ENCODE measurements at places on chromosomes 13 and 19. TPM values are rescaled to one million over a fixed set of nuclear protein-coding genes. Genes with fewer than 3 reads are reported as not detected.

DNA sequence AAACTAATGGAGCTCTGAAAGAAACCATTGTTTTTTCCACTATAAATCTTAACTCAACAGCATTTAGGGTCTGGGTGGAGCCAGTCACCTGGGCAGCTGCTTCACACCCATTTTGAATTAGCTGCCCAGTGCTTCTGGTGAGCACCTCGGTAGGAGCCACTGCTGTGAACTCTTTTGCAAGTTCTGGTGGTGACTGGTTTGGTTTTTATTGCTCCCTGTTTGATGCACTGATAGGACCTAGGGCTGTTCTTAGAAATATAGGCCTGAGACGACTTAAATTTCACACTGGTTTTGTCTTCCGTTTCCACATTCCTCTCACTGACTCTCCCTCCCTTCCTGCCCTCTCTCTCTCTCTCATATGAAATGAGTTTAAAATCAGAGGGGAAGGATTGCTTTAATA lies 103.9 kb downstream of the GGACT start:
- DNase-seq: no peak

Gene LYPD5
- polyA plus RNA-seq: not detected

- no peak for DNase-seq
Measured at GRCh38 chr19:10270180-10270615, 722 bp upstream of the ICAM1 start.

Gene SBNO2
- polyA plus RNA-seq: 10.8 TPM

DNA sequence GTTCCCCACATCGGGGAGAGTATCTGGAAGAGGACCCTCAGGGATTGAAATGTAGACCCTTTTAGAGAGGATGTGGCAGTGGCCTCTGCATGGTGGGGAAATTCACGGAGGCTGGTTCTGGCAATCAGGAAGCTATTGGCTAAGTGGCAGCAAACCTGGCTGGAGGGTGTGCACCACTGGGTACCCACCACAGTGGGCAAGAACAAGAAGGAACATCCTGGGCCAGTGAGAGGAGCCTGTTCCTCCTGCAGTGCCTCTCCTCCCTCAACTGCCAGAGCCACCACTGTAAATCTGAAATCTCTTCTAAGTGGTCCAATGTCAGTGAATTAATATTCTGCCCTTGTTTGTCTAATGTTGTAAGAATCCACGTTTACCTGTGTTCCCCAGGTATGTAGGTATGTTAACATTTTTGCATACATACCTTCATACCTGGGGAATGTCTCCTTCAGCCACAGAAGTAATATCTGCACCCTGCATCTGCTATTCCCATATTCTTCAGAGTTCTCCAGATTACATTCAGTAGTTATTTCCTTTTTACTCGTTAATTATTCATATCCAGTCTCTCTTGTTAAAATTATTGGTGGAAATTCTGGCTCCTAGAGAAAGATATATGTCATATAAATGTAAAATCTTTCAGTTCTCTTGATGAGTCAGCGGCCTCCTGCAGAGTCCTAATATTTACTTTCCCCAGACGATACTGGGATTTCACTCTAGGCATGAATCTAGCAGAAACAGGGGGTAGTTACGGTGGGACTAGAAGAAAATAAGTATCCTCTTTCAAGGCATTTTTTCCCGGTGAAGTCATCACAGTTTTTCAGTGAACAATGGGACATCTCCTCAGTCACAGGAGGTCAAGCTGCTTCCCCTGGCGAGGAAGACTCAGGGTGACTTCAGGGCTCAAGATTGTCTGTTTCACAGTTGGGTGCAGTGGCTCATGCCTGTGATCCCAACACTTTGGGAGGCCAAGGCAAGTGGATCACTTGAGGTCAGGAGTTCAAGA lies 148.3 kb downstream of the MYO16 start:
- DNase-seq: peak; percentile 3

Gene LILRA1
- polyA plus RNA-seq: not detected

Gene GNA15
- polyA plus RNA-seq: not detected

- DNase-seq: no peak
Measured at GRCh38 chr13:25732111-25732865, 319.5 kb downstream of the SHISA2 start.

- no peak for DNase-seq
Measured at GRCh38 chr19:51386882-51387520, 773 bp downstream of the LIM2 start.

Gene SLC25A41
- 0.95 TPM for polyA plus RNA-seq

- DNase-seq: peak; percentile 57
Measured at GRCh38 chr19:18440415-18440877, 2.5 kb upstream of the ISYNA1 start.

- no peak for DNase-seq
Measured at GRCh38 chr13:46385946-46386345, 1.1 kb downstream of the RUBCNL start.

Gene CGB8
- polyA plus RNA-seq: not detected

Gene ZNF44
- polyA plus RNA-seq: 6.9 TPM

DNA sequence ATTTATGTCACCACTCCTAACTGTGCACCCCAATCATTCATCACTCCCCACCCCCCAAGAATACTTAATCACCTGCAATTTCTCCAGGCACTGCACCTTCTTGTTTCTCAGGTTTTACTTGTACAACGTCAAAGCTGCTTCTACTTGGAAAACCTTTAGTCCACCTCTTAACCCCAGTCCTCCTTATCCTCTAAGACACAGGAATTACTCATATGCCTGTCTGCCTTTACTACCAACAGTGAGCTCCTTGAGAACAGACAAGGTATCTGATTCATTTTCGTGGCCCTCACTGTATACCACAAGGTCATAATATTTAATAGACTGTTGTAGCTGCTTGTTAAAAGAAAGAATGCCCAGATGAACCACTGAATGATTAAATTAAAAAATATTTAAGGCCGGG lies 21.0 kb upstream of the NDFIP2 start:
- no peak for DNase-seq

Gene F2RL3
- polyA plus RNA-seq: not detected

DNA sequence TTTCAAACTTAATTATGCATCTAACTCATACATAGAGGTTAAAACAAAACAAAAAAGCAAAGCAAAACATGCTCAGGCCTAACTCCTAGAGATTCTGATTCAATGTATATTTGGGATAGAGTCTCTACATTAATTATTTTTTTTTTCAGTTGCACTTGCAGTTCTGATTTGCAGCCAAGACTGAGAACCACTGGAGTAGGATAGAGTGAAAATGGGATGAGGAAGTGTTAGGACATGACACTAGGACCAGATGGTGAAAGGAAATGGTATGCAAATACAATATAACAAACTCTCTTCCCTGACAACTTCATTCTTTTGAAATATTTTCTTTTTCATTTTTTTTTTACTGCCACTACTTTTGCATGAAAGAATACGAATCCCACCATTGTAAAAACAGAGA lies 1.8 kb downstream of the CCDC122 start:
- DNase-seq: no peak

DNA sequence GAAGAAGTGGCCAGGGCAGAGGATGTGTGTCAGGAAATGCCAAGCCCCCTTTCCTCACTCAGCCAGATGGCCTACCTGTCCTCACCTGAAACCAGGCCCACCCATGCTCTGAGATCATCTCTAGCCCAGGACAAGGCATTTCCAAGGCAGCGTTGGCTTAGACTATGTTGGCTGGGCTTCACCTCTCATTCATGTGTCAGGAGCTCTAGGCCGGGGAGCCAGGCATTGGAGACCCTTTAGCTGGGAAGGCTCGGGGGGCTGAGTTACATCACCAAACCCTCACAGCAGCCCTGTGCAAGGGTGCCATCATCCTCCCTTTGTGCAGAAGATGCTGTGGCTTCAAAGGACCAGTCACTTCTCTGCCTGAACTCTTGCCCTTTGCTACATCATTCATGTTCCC lies 40.0 kb downstream of the COL4A2 start:
- no peak for DNase-seq

DNA sequence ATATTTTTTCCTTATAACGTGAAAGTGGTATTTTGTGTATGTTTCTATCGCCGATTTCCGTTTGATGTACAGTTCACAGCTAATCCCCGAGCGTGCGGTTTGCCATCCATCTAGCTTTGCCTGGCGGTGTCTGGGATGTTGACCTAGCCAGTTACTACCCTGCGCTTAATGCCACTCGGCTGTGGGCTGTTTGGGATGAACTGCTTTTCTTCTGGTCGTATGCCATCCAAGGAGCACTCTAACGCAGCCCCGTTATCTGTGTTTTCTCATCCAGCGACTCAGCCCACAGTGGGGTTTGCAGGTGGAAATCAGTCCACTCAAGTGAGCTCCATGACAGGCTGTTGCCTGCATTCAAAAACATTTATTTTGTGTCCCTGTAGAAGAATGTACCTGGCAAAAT lies 512.3 kb downstream of the MYO16 start:
- DNase-seq: no peak

GRCh38 chr13:28620011-28620830 lies 38.7 kb upstream of the POMP start:
- no peak for DNase-seq

DNA sequence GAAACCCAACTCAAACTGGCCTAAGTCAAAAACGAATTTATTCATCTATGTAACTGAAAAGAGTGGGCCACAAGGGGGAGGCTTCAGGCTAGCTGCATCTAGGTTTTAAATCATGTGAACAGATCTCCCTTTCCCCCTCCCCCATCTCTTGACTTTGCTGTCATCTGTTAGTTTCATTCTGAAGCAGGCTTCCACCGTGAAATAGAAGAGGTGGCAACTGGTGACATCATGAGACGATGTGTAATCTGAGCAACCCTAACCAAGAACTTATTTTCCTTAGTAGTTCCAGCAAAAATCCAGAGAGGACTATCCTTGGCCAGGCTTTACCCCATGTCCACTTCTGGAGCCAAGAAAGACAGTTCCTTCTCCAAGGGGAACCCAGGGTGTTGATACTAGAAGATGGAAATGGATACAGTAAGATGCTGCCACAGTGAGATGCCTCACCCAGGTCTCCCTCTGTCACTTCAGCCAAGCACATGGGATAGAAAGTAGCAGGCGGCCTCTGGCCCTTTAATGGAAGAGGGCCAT lies 9.4 kb downstream of the SAMD4B start:
- DNase-seq: no peak

- DNase-seq: no peak
Measured at GRCh38 chr19:5935473-5936291, 21.6 kb downstream of the CAPS start.

GRCh38 chr19:14582894-14583340 lies at the start of gene CLEC17A:
Gene CLEC17A, plus strand, starts transcription at chr19:14583084. Its CDS starts 77 bp downstream, at chr19:14583161.
- DNase-seq: no peak

DNA sequence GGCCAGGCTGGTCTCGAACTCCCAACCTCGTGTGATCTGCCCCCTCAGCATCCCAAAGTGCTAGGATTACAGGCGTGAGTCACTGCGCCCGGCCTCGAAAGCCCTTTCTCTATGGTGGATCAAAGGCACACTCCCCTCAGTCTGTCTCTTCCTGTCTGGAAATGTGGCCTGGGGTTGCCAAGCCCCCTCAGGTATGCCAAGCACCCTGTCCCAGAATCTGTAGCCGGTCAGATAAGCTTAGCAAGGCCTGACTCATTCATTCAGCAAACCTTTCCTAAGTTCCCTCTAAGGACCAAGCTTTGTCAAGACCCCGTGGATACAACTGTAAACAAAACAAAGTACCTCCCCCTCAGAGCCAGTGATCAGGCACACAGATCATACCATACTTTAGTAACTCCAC lies 14.1 kb downstream of the NUCB1 start:
- no peak for DNase-seq

- DNase-seq: no peak
Measured at GRCh38 chr13:46178143-46178542, 3.8 kb downstream of the LCP1 start.

GRCh38 chr19:1076951-1077350 lies 10.0 kb downstream of the ARHGAP45 start:
- no peak for DNase-seq

GRCh38 chr13:79171141-79172061 lies 234.7 kb downstream of the RBM26 start:
- no peak for DNase-seq

GRCh38 chr13:59303433-59303832 lies 860.3 kb downstream of the DIAPH3 start:
- DNase-seq: no peak

GRCh38 chr13:112172017-112172416 lies 105.1 kb downstream of the SOX1 start:
- no peak for DNase-seq

- DNase-seq: no peak
Measured at GRCh38 chr19:4035582-4035981, 28.0 kb downstream of the PIAS4 start.

DNA sequence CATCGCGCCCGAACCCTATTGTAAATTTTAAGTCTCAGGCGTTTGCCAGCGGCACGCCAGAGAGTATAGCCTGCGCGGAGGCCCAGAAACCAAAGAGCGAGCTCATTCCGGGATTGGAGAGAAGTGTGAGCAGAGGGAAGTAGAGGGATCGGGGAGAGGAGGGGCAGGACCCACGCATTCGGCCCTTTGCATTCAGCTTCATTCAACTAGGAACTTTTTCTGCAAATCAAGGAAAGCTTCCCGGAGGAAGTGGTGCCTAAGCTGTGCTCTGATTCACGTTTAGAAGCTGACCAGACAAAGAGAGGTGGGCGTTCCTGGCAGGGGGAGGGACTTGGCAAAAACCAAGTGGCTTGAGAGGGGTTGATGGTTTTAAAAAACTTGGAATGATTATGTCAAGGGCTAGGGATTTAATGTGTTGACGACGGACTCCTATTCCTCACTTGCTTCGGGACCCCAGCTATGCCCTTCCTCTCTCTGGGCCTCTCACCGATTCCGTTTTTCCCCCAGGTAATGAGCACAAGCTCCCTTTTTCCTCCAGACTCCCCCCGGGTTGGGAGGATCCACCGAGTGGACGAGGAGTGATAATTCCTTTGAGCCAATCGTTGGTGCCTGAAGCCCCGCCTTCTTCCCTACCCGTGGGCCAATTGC lies 811 bp upstream of the PRMT1 start:
- peak; percentile 80 for DNase-seq

DNA sequence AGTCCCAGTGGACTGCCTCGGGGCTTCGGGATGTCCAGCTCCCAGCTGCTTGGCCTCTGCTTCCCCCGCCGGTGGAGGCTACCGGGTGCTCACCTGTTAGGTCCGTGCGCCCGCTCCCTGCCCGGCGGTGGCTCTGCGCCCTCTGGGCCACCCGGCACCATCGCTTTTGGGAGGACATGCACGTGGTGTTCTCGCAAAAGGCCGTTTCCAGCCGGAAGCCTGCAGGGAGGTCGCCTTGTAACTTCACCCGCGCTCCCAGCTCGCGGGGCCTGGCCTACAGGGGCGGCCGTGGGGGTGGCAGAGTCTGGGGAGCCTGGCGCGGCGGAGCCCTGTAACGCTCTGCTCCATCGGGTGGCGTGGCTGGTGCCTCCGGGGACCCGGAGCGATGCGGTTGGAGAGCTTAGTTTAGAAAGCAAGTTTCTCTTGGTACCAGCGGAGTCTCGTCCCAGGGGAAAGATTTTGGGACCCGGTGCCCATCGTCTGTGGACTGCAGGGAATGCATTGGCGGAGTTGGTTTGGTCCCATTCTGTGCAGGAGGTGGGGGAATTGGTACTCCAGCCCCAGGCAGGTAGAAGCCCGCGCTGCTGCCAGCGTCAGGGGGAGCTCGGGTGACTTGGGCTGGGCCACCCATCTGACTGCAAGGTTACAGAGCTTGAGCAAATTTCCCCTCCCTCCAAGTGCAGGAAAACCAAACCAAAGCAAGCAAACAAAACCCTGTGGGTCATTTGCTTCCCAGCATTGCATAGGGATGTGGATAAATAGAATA lies 673 bp downstream of the SPATA13 start:
- peak; percentile 55 for DNase-seq

Gene UHRF1
- 6.6 TPM for polyA plus RNA-seq

- DNase-seq: peak; percentile 16
Measured at GRCh38 chr19:30784850-30785457, 412.8 kb downstream of the ZNF536 start.

- peak; percentile 87 for DNase-seq
Measured at GRCh38 chr19:8158411-8159074, 9.2 kb upstream of the FBN3 start.

Gene LILRA5
- polyA plus RNA-seq: not detected

All from HepG2 (cell line).